ENCODE measurements at places on chromosomes 2 and 18.

GRCh38 chr18:3313685-3314084 lies 51.8 kb downstream of the MYL12B start:
- DNase-seq = no peak

DNA sequence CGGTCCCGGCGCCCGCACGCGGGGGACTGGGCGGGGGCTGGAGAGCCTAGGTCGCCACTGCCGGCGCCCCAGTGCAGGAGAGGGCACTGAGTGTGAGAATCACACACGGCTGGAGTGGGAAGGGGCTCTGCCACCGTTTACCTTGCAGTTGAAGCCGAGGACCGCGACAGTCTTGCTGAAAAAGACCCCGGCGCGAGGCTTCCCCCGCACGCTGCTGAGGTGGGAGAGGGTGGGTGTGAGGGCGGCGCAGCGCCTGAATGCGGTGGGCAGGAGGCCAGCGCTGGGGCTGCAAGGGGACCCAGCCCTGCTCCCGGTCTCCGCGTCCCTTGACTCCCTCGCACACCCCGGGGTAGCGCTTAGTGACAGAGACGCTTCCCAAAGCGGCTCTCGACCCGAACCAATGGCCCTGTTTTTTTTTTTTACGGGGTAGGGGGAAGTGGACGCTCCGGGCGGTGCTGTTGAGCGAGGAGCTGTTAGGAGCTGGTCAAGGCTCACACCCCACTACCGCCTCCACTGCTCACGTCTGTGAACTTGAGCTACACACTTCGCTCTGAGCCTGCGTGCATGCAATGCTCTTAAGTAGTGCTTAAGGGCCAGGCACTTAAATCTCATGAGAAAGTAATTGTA lies 794 bp downstream of the NOTO start:
- no peak for DNase-seq

DNA sequence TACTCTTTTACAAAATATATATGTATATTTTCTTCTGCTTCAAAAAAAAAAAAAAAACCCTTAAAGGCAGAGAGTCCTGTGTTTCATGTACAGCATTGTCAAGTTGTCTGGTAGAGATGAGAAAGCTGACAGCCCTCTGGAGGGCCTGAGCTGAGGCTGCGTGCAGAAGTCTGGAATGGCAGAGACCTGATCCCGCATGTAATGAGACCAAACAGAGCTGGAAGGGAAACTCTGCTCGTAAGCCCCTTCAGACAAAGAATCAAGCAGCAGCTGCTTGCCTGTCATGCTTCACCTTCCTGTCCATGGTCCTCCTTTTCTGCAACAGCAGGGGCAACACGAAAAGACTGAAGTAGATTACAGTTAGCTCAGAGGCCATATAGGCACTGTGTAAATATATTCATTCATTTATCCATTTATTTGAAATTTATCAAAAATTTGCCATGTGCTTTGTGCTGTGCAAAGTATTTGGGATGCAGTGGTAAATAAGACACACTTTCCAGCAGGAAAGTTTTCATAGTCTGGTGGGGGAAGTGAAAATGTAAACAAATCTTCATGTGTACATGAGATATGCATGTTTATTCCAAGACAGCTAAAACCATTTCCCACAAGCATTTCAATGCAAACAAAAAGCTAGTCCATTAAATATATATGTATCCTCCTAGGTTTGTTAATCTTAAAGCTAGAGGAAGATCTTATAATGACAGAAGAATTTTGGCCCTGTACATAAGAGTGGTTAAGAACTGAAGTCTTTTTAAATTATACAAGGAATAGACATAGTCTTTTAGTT lies 912.7 kb downstream of the CPS1 start:
- no peak for DNase-seq

- DNase-seq = peak; percentile 25
These were observed 309.0 kb downstream of the GULP1 start for GRCh38 chr2:188600536-188601210.

DNA sequence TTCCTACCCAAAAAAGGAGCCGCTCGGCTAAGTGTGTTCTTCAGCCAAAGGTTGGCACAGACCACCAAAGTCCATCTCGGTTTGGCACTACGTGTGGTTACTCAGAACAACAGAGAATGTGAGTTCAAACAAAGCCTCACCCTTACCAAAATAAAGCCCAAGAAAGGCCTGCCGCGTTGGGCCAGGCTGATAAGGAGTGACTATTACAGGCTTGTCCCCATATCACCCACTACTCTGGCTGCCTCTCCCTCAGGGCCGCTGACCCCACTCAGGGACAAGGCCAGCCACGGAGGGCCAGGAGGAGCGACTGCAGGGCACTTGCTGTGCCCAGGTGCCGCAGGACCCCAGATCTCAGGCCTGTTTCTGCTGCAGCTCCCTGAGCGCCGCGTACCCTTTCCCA lies 13.8 kb downstream of the HS1BP3 start:
- DNase-seq = no peak

DNA sequence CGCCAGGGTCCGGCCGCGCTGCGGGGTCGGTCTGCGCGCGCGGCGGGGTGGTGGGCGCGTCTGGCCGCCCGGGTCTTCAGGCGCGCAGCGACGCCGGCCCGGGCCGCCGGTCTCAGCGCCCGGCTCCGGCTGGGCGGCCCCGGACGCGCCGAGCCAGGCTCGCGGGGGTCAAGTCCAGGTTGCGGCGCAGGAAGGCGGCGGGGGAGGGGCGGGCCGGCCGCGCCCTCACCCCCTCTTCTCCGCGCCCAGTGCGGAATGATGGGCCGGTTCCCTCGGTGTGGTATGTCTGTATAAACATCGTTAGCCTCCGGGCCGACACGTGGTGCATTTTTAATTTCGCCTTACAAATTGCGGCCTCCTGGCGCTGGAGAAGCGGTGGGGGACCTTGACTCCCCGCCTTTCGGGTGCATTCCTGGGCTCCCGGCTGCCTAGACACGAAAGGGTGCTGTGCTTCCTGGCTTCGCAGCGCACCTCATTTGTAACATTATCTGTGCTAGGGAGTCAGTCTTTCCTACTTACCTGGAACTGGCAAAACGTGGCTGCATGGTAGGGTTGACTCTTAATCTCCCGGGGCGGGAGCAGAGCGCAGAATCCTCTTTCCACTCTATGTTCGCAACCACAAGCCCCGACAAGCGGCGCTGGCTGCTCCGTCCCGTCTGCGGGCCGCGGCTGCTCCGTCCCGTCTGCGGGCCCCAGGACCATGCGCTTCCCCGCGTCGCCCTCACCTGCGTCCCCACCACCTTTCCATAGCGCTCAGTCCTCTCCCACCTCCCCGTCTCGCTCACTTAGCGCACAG lies 69.0 kb downstream of the CTAGE1 start:
- peak; percentile 85 for DNase-seq

- DNase-seq = no peak
These were observed 1.6 kb upstream of the ERMN start for GRCh38 chr2:157327200-157327599.

GRCh38 chr2:50385349-50385748 lies 646.6 kb downstream of the NRXN1 start:
- DNase-seq = no peak

GRCh38 chr2:17104454-17104853 lies 413.8 kb downstream of the RAD51AP2 start:
- DNase-seq = peak; percentile 41

- DNase-seq = no peak
These were observed 377.1 kb upstream of the MEIS1 start for GRCh38 chr2:66057844-66058243.

- DNase-seq = no peak
These were observed 5.1 kb downstream of the FECH start for GRCh38 chr18:57581301-57581934.

DNA sequence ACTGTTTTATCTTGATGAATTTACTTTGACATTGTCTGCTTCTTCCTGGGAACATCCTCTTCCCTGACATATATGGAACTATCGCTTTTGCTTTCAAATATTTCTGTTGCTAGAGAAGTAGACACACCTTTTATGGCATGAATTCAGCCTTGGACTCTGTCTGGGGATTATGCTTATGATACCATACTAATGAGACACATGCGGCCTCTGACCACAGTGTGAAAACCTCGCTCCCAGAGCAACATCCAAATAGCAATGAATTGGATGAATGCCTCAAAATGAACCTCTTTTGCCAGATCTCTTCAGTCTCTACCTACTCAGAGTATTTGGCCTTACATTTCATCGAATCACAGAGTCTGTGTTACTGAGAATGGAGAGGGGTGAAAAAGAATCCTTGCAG lies 70.9 kb downstream of the PIEZO2 start:
- no peak for DNase-seq

- DNase-seq = no peak
These were observed 987.4 kb downstream of the SUCLG1 start for GRCh38 chr2:83471655-83472054.

- DNase-seq = no peak
These were observed 102.3 kb downstream of the R3HDM1 start for GRCh38 chr2:135633582-135633981.

- no peak for DNase-seq
These were observed 92.5 kb downstream of the HAUS1 start for GRCh38 chr18:46196627-46197243.

- peak; percentile 81 for DNase-seq
These were observed 122.8 kb downstream of the LYPD1 start for GRCh38 chr2:132547090-132547687.
